ENCODE measurements at places on chromosomes 16 and 17. TPM values are rescaled to one million over a fixed set of nuclear protein-coding genes. Genes with fewer than 3 reads are reported as not detected.

C16orf96 gene
- 0.03 TPM for polyA plus RNA-seq

BCO1 gene
- 30.8 TPM for polyA plus RNA-seq

USP6 gene
- polyA plus RNA-seq: not detected

KRT36 gene
- not detected for polyA plus RNA-seq

STRADA gene
- 11.5 TPM for polyA plus RNA-seq

LGALS9B gene
- polyA plus RNA-seq: 1.2 TPM

TSPOAP1 gene
- 0.89 TPM for polyA plus RNA-seq

PAM16 gene
- 34.7 TPM for polyA plus RNA-seq

PYY gene
- 192 TPM for polyA plus RNA-seq

IKZF3 gene
- 1.6 TPM for polyA plus RNA-seq

SUPT6H gene
- 69.7 TPM for polyA plus RNA-seq

KREMEN2 gene
- 0.15 TPM for polyA plus RNA-seq

CACNA1G gene
- 1.7 TPM for polyA plus RNA-seq

ATP2A1 gene
- 3.8 TPM for polyA plus RNA-seq

TEKT3 gene
- 1.2 TPM for polyA plus RNA-seq

PRAC1 gene
- not detected for polyA plus RNA-seq

ALDH3A1 gene
- 2.4 TPM for polyA plus RNA-seq

MYH8 gene
- polyA plus RNA-seq: 5.0 TPM

HSD17B2 gene
- 71.7 TPM for polyA plus RNA-seq

HIC1 gene
- polyA plus RNA-seq: 0.89 TPM

EVPLL gene
- 0.54 TPM for polyA plus RNA-seq

SLC12A3 gene
- polyA plus RNA-seq: not detected

HCRT gene
- not detected for polyA plus RNA-seq
